GM12865 (cell line): ENCODE measurements at places on chromosomes 6 and 20.

GRCh38 chr6:134746140-134746539 is 203.8 kb downstream of the ALDH8A1 start:
- no peak for DNase-seq

DNA sequence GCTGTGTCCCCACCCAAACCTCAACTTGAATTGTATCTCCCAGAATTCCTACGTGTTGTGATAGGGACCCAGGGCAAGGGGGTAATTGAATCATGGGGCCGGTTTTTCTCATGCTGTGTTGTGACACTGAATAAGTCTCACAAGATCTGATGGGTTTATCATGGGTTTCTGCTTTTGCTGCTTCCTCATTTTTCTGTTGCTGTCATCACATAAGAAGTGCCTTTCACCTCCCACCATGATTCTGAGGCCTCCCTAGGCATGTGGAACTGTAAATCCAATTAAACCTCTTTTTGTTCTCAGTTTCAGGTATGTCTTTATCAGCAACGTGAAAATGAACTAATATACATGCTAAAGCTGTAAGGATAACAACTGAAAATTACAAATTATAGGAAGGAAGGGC is 88.3 kb downstream of the CDYL start:
- DNase-seq, result no peak

GRCh38 chr6:150722614-150723344 is 123.1 kb downstream of the PLEKHG1 start:
- no peak for DNase-seq

- no peak for DNase-seq
Measured at GRCh38 chr20:11302436-11302835, 615.3 kb upstream of the BTBD3 start.

- peak; percentile 86 for DNase-seq
Measured at GRCh38 chr20:18754030-18754652, 59.4 kb upstream of the SCP2D1 start.

DNA sequence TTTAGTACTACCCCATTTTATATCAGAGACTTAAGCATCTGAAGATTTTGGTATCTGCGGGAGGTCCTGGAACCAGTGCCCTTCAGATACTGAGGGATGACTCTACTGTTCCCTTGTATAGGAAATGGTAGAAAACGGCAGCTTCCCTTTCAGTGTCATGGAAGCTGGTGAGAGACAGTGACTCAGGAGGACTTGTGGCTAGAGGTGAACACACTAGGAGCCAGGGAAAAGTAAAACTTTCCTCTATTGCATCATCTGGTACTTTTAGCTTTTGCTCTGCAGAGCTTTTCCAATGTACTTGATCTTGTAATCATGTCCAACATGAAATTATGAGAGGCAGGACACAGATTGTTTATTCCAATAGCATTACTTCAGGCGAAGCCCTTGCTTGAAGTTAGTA is 45.0 kb downstream of the RNF144B start:
- no peak for DNase-seq

DNA sequence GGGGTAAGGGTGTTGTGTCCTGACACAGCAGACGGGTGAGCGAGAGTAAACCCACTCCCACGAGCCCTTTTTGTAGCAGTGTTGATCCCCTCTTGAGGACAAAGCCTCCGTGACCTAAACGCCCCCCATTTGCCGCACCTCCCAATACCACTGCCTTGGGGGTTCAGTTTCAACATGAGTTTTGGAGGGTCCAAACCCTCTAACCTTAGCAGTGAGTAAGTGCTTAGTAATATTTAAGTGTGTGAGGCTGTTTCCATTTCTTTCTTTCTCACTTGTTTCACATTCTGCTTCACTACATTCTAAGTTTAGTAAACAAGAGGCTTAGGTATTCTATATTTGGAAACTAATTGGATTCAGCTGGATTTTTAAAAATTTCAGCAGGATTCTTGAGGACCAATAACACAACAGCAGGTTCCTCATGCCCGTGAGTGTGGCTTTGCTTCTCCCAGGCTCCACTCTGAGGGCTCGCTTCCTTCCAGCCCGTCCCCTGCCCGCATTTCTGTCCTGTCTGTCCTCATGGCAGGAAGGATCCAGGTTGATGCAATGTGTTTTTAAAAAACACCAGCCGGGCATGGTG is 41.2 kb downstream of the SNX9 start:
- no peak for DNase-seq

DNA sequence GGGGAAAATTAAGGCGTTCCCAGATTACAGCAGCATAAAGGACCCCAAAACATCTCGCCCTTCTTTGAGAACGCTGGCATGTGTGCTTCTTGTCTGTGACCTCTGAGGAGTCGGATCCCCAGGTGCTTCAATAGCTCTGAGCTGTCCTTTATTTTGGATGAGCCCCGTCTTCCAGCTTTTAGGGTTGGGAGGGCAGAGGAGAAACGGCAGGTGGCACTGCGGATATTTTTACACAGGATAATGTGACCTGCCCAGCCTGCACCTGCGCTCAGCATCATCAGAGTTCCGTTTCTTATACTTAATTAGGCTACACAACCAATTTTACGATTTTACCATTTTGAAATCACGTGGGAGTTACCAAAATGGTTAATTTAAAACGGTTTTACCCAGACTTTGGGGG is 147.7 kb upstream of the RPS6KA2 start:
- DNase-seq, result no peak

DNA sequence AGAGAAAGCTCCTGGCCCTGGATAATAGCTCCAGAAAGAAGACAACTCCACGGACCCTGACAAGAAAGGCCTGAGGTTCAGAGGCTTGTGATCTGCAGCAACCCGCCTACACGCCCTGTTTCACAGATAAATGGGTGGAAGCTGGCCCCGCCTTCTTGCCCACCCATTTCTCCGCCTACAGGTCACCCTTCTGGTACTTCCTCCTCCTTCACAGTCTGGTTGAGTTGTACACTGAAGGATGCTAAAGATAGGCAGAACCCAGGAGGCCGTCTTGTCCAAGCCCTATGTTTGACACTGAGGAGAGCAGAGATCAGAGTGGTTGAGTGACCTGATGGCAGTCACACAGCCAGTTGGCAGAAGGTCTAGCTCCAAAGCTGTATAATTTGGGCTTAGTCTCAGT is 34.2 kb upstream of the MDGA1 start:
- peak; percentile 65 for DNase-seq

- DNase-seq, result no peak
Measured at GRCh38 chr20:12072954-12073264, 155.2 kb downstream of the BTBD3 start.

- no peak for DNase-seq
Measured at GRCh38 chr6:101666256-101666655, 272.7 kb downstream of the GRIK2 start.
